ENCODE measurements at places on chromosomes 1 and 21. TPM values are rescaled to one million over a fixed set of nuclear protein-coding genes. Genes with fewer than 3 reads are reported as not detected.

Gene CYP4Z1
- total RNA-seq: 5.2 TPM

Gene SPRR2G
- not detected for total RNA-seq

Gene INKA2
- total RNA-seq: 4.5 TPM

Gene UAP1
- total RNA-seq: 349 TPM

Gene EPHA2
- 41.8 TPM for total RNA-seq

Gene CRP
- 0.96 TPM for total RNA-seq

Gene GPATCH2
- 12.5 TPM for total RNA-seq

Gene NES
- total RNA-seq: 33.1 TPM

Gene ANKRD45
- not detected for total RNA-seq

DNA sequence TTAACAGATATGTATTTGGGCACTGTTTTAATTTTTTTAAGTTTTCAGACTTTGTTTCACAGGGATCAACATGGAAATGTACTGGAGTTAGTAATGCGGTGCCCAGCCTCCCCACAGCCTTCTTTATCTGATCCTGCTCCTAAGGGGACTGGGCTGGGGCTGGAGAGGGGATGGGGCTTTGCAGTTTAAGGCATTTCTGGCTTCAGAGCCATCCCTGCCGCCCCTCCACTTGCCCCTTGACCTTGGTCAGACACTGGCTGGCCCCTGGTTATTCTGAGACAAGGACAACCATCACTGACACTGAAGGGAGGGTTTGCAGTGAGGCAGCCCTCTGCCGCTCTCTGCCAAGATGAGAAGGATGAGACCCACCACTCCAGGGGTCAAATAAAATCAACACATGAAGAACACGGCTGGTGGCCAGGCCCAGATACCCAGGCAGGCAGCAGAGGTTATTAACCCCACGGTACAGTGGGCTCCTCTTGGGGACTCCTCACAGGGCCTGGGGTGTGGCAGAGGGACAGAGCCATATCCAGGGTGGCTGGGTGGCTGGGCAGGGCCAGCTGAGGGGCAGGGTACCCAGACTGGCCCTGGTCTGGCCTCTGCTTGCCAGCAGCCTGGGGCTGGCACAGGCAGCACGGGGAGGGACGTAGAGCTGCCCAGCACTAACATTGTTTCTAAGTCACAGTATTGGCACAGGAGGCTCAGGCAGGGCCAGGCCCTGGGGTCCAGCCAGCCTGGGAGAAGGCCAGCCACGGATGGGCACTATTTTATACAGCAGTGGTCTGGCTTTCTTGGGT is 7.2 kb upstream of the UBE2U start:
- no peak for DNase-seq

DNA sequence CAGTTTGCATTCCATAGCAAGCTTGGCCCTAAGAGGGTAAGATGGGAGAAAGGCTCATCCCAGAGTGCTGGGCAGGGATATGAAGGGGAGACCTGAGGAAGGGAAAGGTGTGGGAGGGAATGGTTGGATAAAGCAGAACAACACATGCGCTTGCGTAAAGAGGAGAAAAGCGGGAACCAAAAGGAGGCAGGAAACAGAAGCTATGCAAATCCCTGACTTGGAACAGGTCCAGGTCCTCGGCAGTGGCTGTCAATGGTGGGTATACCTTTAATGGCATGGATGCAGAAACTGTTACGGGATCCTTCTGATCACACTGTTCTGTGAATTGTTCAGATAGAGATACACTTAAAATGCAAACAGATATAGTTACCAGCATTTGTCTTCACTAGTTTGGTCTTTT is 455.6 kb downstream of the SIPA1L2 start:
- no peak for DNase-seq

DNA sequence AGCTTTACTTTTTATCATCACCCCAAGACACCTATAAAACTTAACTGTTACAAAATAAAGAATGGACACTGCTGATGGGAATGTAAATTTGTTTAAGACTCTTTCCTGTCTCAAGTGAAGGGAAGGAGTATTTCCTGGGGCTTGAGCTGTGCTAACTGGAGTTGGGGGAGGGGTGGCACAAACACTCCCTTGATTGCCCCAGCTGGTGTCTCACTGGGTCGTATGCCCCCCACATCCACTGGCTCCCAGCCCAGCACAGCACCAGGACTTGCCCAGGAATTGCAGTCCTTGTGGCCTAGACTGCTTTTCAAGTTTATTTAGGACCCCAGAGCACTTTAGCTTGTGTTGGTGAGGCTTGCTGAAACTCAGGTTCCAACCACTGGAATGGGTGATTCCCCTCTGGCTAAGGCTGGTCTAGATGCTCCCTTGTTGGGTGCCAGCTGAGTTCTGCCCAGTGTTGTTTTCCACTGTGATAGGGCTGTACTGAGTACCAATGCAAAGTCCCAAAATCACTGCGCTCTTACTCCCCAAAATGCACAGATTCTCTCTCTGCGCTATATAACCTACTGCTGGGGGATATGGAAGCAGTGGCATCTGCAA is 49.1 kb upstream of the DR1 start:
- DNase-seq: no peak

DNA sequence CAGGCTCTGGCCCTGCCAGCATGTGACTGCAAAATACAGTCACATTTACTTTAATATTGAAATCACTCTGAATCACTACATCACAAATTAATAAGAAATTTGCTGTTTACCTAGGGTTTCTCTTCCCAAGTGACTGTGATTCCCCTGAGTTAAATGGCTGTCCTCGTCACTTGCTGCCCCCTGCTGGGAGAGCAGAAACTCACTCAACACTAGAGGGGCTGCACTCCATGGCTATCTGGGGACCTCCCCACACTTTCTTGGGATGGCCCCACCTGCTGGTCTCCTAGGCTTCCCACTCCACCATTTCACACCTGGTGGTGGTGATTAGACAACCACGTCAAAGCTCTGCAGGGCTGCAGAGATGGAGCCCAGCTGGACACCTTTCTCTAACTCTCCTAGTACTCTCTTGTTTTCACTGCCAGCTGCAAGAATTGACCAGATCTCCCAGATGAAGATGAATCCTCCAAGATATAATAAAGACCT is 63.4 kb downstream of the CD2 start:
- no peak for DNase-seq

DNA sequence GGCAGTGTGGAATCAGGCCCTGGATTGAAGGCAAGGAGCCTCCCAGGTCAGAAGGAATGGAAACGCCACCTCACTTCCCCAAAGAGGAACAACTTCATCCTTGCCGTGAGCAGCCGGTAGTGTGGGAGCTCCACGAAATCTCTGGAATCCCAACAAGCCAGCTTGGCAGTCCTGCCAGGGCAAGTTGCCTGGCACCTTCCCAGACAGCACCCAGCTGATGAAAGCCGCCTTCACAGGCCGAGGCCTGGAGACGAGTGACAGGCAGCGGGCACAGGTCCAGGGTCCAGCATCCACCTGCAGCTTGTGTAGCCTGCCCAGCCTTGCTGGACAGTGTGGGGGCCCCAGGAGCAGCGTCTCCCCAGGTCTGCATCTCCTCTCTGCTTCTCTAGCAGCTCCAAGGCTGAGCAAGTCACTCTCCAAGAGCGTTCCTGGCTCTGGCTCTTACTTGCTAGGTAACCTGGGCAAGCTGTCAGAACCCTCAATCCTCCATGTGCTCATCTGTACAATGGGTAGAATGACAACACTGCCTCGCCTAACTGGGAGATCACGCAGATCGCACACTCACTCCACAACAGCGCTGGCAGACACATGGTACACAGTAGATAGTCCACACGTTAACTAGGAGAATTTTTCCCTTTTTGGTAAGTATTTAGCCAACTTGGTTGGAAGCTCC is 43.0 kb downstream of the ACOT7 start:
- no peak for DNase-seq

GRCh38 chr1:11653101-11653860 is 948 bp downstream of the FBXO2 start:
- no peak for DNase-seq

DNA sequence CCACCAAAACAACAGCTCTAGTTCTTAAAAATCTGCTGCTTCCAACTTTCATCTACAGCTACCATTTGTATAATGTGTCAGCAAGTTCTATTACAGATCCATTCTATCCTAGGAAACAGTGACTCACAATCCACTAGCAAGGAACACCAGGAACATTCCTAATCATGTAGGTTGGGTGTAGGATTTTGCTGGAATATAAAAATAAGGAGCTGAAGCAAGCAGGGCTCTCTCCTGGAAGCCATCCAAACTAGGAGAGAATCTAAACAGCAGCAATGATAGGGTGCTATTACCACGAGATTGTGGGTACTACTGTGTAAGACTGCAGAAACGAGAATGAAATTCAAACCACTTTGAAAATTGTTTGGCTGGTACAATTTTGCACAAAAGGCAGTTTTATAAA is 135.0 kb downstream of the PTPN14 start:
- no peak for DNase-seq

GRCh38 chr1:2784854-2785630 is 16.5 kb downstream of the TTC34 start:
- no peak for DNase-seq

DNA sequence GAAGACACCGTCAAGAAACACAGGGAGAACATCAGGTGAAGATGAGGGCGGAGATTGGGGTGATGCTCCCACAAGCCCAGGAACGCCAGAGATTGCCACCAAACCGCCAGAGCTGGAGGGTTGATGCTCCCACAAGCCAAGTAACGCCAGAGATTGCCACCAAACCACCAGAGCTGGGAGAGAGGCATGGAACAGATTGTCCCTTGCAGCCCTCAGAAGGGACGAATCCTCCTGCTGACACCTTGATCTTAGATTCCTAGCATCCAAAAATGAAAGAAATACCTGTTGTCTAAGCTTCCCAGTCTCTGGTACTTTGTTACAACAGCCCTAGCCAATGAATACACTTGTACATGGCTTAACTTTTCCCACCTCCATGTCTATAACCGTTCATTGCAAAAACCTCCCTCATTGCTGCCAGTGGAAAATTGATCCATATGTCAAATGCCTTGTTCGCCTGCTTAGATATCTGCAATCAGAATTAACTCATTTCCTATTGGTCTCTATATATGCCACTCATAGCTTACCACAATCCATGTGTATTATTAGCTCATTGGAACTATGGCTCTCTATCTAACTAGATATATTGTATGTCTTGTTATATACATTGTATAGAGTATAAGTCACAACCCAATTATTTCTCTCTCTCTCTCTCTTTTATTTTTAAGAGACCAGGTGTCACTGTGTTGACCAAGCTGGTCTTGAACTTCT is 127.4 kb downstream of the ADSS2 start:
- no peak for DNase-seq

DNA sequence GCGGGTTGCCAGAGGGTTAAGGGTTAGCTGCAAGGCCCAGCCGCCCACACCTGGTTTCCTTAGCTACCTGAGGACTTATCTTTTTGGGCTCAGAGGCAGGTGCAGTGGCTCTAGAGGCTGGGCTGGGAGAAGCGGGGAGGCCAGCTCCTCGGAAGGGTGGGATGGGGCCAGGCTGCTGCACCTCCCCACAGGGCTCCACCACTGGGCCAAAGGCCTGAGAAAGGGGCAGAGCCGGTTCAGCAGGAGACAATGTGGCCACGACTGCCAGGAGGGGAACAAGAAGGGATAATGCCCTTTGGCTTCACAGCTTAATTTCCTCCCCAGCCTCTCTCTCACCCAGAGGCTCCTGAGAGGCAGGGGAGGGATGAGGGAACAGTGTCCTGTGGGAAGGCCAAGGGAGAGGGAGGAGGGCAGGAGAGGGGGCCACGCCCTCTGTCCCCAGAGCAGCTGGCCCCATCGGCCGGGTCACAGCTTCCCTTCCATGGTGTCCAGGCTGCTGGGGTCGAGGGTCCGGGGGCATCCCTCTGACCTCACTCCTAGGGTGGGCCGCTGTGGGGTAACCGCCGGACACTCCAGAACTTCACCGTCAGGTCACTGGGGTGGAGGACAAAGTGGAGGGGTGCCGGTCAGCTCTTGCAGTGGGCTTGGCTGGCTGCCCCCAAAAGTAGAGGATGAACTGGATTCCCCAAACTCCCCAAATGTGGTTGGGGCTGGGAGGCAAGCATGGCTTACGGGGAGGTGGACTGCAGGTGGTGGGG is 50.4 kb downstream of the KIF21B start:
- no peak for DNase-seq

- DNase-seq: no peak
Observed at GRCh38 chr1:20255666-20256065, 35.0 kb upstream of the VWA5B1 start.

GRCh38 chr1:112841825-112842224 is 114.2 kb downstream of the SLC16A1 start:
- DNase-seq: no peak

DNA sequence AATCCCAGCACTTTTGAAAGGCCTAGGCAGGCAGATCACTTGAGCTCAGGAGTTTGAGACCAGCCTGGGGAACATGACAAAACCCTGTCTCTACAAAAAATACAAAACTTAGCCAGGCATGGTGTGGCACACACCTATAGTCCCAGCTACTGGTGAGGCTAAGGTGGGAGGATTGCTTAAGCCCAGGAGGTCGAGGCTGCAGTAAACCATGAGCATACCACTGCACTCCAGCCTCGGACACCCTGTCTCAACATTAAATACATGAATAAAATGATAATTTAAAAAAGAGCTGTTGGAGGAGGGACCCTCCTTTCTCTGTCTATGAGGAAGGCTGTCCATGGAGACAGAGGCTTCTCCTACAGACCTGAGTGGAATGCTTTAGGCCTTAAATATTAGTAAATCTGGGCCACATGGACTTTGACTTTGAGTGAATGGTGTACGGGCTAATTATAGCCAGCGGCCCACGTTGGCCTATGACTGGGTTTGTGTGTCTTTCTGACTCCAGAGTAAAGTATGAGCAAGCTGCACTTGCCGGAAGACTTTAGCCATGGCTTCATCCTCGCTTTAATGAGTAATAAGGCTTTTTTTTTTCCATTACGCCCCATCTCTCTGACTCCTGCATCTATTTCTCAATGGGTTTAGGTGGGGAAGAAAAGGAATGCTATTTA is 21.3 kb downstream of the RAB3B start:
- no peak for DNase-seq

DNA sequence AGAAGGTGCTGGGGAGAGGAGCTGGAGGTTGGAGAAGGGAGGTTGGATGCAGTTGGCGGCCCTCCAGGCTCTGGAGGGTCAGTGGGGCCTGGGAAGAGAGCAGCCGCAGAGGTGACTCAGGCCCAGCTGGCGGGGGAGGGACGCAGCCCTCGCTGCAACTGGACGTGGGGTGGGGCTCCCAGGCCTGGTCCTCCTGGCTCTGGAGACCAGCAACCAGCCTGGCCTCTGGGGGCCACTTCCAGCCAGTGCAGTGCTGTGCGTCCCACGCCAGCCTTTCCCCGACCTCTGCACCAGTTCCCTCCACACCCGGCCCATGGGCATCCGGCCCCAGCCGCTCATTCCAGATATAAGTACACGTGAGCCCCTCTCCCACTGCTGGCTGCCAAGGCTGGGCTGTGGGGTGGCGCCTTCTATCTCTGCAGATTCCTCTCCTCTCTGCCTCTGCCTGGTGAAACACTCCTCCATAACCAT is 38.0 kb upstream of the COL18A1 start:
- DNase-seq: peak; percentile 57

- no peak for DNase-seq
Observed at GRCh38 chr1:18670868-18671225, 40.2 kb downstream of the PAX7 start.

DNA sequence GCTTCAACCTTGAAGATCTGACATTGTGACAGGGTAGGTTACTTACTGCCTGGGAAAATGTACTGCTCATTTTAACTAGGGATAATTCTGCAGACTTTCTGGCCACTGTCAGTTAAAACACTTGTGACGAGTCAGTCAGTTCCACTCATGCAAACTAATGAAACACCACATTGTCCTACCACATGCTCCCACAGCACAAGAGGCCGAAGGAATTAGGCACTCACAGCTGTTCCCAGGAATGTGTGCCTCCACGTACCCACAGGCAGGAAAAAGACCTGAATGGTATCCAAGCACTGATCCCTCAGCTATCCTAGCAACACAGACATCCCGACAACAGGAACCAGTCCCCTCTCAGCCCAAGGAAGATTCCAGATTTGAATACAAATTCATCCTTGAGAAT is 12.3 kb downstream of the BCAR3 start:
- no peak for DNase-seq

GRCh38 chr1:234602334-234603220 is 7.4 kb downstream of the IRF2BP2 start:
- DNase-seq: no peak
